Head of caudate nucleus (tissue), 42 donors: ENCODE measurements at places on chromosomes 3 and 15.

GRCh38 chr3:193842029-193842798 is 249.2 kb downstream of the OPA1 start:
- DNase-seq, result no peak

GRCh38 chr3:72698154-72698917 is 149.9 kb downstream of the SHQ1 start:
- no peak for DNase-seq

DNA sequence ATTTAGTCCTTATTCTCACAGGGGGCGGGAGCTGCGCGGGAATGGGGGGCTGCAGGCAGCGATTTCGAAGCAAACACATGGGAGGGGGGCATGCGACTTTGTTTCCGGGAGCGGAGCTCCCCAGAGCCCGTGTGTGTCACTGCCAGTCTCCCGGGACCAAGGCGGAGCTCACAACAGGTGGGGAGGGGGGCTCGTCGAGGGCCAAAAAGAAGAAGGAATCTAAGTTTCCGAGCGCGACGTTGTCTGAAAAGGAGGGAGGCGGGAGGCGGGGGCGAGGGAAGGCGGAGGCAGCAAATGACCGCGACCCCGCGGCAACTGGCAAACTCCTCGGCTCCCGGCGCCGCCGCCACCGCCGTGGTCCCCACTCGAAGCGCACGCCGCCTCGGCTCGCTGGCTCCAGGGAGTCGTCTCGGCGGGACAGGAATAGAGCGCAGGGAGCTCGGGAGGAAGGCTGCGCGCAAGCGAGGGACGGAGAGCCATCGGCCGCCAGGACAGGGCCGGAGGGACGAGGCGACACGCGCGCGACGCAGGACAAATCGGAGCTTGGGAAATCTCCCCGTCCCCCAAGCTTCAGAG is 1.4 kb downstream of the FOXP1 start:
- DNase-seq, result peak; percentile 48

DNA sequence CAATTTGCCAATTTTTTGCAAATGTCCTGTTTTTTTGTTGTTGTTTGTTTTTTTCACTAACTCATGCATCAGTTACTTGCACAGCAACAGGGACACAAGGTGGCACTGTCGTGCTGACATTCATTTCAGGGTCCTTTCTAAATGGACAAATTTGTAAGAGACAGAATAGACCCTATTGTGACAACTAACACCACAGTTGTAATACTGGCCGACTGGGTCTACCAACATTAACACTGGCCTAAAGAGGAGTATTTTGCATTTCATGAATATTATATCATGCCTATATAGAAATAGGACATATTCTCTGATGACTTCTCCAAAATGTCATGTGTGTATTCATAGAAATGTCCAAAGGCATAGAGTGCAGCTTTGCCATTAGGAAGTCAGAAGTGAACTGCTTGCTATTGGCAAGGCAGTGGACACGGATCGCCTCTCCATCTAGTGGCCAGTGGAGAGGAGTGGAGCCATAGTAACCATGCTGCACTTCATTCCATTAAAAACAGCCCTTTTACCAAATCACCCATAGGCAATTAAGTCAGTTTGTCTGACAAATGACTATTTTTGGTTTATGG is 54.8 kb downstream of the ZBTB20 start:
- DNase-seq, result peak; percentile 73

DNA sequence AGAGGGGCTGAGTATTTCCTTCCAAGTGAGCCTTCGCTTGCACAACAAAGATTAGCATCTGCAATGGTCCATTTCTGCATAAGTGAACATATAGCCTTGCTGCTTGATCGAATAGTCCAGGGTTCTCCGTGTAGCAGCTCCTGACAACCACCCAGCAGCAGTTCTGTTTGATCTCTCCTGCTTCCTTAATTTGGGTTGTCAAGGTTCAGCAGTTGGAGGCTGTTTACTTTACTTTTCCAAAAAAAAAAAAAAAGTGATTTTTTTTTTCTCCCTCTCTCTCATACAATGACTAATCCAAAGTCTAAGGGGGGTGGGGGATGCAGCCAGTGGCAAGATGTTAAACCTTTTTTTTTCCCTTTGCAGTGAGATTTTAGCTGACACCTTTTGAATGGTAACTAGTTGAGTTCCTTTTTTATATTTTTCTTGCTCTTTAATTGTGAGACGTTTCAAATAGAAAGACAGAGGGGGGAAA is 3.6 kb downstream of the FOXP1 start:
- no peak for DNase-seq

- DNase-seq, result no peak
These were observed 28.1 kb downstream of the RPSA start for GRCh38 chr3:39434574-39434973.

DNA sequence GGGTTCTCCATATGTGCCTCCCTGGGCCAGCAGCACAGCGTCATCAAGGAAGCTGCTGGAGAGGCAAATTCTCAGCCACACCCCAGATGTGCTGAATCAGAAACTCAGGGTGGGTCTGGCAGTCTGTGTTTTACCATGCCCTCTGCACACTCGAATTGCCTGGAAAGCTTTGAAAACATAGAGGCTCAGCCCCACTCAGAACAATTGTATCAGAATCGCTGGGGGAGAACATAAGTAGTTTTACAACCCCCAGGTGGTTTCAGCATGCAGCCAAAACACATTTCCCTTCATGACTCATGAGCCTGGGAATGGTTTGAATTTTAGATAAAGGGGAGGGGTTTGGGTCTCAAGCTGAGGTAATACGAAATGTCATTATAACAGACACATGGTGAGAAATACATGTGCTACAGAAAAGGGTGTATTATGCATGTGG is 9.6 kb downstream of the TGM4 start:
- no peak for DNase-seq

GRCh38 chr3:30308131-30308530 is 298.3 kb upstream of the TGFBR2 start:
- DNase-seq, result no peak

DNA sequence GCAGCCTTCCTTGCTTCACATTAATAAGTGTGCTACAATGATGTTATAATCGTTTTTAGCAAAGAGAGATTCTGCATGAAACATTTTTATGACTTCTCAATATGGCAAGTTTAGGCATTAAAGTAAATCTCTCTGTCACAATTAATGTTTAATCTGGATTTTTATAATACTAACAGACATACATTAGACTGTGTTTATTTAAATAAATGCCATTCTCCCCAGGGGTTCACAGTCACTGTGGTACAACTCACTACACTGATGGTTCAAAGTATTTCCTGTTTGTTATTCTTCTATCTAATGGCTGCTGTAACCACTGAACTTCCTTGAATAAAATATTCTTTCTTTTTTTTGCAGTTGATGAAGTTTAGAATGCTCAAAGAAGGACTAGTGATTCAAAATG is 59.0 kb downstream of the SLC12A1 start:
- no peak for DNase-seq

GRCh38 chr3:31219131-31219843 is 313.4 kb upstream of the STT3B start:
- DNase-seq, result no peak

- no peak for DNase-seq
These were observed 464.1 kb downstream of the RAP2B start for GRCh38 chr3:153626158-153626557.

GRCh38 chr3:173703771-173704170 is 306.2 kb downstream of the NLGN1 start:
- no peak for DNase-seq

GRCh38 chr3:11275926-11276325 is 3.7 kb downstream of the ATG7 start:
- no peak for DNase-seq

DNA sequence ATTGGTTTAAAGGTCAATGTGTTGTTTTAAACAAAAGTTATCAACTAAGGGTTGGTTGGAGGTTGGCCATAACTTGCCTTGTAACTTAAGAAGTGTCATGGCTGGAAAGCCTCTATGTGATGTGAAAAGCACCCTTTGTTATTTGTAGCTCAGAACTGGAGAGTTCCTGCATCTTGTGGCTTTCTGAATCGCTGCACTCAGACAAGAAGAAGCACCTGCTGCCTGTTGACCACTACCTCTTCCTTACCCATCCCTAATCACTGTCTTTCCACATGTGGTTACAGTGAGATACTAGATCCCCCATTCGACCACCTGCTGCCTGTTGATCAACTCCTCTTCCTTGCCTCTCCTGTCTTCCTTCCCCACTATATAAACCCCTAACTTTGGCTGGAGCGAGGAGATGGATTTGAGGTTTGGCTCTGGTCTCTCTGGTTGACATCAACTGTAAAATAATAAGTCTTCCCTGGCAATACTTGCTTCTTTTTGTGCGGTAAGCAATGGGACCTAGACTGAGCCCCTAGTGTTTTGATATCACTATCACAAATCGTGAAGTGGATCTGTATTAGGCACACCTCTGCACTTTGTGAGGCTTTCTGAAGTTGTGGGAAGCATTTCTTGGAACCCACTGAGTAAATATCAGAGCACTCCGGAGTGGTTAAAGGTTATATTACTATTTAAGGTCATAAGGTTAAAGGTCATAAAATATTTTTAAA is 13.8 kb downstream of the RPL39L start:
- DNase-seq, result no peak

GRCh38 chr3:103873021-103873420 is 1438.2 kb downstream of the ZPLD1 start:
- no peak for DNase-seq

GRCh38 chr3:117600112-117600511 is 890.5 kb downstream of the TUSC7 start:
- no peak for DNase-seq

- DNase-seq, result no peak
These were observed 736.4 kb downstream of the FHIT start for GRCh38 chr3:60514866-60515265.

DNA sequence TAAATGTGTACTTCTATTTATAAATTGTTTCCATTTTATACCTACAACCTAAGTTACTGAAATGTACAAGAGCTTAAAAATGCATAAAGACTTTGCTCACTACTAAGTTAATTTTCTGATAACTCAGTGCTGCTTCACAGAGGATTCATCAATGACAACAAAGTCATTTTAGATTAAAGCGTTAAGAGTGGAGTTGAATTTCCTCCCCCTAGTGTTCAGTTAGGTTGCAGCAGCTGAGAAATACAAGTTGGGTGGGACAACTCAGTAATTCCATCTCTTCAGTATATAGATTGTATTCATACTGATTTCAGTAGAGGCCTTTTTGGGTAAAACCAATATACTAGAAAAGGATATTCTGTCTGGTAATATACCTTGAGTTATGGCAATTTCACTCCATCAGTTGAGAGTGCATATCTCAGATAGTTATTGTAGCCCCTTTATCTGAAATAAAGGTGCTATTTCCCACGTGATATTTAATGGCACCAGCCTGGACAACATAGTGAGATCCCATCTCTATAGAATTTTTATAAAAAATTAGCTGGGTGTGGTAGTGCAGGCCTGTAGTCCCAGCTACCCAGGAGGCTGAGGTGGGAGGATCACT is 6.9 kb upstream of the RPL35A start:
- DNase-seq, result no peak

GRCh38 chr3:53816425-53816824 is 29.8 kb downstream of the CHDH start:
- no peak for DNase-seq

DNA sequence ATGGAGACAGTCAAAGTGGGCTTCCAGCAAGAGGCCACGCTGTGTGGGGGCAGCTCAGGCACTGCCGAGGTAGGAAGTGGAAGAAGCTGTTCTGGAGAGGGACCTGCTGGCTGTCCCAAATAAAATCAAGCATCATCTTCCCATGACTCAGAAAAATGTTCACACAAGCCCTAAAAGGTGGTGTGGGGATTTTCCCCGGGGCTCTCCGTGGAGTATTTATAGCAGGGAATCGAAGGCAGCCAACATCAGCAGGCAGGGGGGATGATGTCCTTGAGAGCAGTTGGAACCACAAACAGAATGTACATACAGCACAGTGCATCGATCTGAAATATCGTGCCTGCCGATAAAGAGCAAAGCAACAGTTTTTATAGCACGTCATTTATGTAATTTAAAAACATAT is 27.6 kb downstream of the PRR23E start:
- no peak for DNase-seq

DNA sequence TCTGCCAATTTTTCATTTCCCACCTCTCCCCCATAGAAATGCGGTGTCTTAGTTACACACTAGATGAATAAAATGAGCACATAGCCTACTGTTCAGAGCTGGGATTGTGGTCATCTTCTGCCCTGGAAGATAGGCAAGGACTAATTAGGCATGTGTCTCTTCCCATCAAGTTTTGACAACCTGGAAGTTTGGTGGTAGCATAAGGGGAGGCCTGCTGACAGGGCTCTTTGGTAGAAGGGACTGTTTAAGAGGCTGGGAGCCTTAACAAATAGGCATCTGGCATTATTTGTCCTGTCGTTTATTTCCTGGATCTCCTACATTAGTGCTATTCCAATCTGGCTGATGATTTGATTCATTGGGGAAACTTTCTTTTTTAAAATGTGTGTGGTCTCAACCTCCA is 512.3 kb downstream of the ZNF385D start:
- DNase-seq, result no peak

DNA sequence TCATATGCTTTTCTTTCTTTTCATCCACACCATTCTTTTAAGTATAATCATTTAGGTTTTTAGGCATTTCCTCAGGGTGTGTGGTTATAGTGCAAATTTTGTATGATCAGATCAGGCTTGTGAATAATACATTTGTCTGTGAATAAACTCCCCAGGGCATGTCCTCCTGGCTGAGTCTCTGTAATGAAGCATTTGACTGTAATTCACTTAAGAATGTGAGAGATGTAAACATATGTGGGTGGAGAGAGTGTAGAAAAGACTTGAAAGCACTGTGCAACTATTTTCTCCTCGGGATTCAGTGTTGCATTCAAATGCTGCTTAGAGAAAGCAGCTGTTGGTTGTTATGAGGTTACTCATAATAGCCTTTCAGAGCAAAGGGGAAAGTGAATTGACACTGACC is 996.5 kb downstream of the TUSC7 start:
- DNase-seq, result no peak

- DNase-seq, result no peak
These were observed 46.2 kb downstream of the CRTAP start for GRCh38 chr3:33159981-33160380.

DNA sequence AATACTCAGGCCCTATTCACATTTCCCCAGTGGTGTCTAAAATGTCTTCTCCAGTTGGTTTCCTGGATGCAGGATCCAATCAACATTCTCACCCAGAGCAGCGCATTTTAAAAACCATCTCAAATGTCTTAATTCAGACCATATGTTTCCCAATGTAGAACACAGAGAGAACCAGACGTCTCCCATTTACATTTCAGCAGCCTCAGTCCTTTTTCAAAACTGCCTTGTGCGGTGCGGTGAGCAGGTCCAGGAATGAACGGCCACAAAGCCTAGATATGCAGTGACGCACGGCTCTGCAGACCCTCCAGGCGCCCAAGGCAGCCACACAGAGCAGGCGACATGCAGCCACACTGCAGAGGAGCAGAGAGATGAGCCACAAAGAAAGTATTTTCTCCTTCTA is 66.1 kb upstream of the MEX3B start:
- DNase-seq, result no peak

GRCh38 chr15:101554115-101554915 is 64.8 kb upstream of the PCSK6 start:
- DNase-seq, result no peak

DNA sequence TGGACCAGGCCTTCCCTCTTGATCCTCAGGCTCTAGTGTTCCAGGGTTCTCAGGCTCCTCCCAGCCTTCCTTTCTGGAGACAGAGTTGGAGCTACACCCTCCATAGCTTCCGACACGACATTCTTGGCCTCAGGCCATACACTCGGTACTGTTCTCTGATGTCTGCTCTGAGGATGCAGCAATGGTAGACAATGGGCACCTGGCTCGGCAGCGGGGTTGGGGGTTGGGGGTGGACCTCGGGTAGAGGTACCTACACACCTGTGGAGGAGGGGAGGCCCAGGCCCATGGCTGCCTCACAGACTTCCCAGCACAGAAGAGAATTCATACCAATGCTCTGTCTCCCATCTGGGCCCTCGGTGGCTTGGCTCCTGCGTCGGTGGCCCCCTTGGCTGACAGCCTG is 21.4 kb downstream of the CCDC13 start:
- no peak for DNase-seq
